ENCODE measurements at places on chromosomes 4 and X.

- DNase-seq: peak; percentile 17
Observed at GRCh38 chr4:12889054-12889453, 595.1 kb downstream of the RAB28 start.

- no peak for DNase-seq
Observed at GRCh38 chr4:121785479-121785878, 15.6 kb upstream of the EXOSC9 start.

GRCh38 chrX:15356444-15356843, 21.1 kb upstream of the PIGA start:
- DNase-seq: no peak

DNA sequence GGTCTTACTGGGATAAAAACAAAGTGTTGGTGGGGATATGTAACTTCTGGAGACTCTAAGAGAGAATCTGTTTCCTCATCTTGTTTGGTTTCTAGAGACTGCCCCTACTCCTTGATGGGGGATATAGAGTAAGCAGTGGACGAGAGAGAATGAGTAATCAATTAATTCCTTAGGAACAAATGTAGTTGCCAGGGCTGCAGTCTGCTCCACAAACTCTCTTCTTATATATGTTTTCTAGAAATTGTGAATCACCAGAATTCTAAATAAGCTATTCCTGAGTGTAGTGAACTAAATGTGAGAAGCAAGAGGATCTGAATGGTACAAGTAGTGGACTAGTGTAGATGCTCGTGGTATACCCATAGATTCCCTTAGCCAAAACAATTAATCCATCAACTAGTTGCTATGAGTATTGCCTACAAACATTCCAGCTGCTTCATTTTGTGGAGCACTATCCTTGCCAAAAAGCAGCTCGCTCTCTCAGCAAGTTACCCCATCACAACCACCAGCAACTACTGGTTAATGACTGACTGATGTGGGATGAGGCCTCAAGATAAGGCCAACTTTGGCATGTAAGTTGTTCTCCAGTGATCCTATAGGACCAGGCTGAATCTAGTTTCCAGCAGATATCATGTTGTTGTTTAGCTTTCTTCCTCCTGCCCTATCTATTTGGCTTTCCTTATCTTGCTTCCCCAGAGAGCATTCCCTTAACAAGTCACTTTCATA, 273.0 kb downstream of the SLC7A11 start:
- DNase-seq: no peak

GRCh38 chr4:137471461-137471860, 60.8 kb downstream of the PCDH18 start:
- no peak for DNase-seq

GRCh38 chr4:48483777-48484493, 792 bp downstream of the SLC10A4 start:
- DNase-seq: no peak

- no peak for DNase-seq
Observed at GRCh38 chrX:45622538-45622937, 421.9 kb upstream of the DIPK2B start.

- peak; percentile 83 for DNase-seq
Observed at GRCh38 chrX:107678957-107679740, 50.8 kb downstream of the PRPS1 start.

DNA sequence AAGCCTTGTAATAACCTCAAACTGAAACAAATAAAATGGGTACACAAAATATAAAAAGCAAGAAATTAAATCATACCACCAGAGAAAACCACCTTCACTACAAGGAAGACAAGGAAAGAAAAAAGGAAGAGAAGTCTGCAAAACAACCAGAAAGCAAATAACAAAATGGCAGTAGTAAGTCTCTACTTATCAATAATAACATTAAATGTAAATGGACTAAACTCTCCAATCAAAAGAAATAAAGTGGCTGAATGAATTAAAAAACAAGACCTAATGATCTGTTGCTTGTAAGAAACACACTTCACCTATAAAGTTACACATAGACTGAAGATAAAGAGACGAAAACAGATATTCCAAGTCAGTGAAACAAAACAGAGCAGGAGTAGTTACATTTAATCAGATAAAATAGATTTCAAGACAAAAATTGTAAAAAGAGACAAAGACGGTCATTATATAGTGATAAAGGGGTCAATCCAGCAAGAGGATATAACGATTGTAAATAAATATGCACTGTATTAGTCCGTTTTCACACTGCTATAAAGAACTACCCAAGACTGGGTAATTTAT, 144.1 kb downstream of the MAB21L2 start:
- no peak for DNase-seq

DNA sequence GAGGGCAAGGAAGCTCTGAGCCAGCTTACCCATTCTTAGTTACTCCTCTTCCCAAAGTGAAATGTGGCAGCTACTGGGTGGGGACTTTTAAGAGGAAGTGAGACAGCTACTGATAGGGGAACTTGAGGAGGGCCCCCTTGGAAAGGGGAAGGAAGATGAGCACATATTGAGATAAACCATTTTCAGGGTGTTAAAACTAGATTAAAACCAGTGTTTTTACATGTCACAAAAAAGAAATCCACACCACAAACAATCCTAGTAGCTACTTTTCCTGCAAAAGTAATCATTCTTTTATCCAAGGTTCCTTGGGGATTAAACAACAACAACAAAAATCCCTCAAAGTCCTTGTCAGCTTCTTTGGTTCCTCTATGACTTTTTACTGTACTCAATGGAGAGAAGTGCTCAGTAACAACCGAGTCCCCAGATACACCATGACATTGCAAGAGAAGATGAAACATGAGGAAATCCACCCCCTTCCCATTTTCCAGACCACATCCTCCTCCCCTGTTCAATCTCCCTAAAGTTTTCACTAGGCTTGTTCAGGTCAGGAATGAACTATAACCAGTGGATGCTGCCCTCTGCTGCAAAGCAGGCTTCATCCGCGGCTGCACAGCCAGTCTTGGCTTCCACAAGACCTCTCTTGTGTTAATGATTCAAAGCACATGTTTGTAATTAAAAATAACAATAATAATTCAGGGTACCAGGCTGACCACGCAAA, 113.5 kb upstream of the TMEM164 start:
- no peak for DNase-seq

DNA sequence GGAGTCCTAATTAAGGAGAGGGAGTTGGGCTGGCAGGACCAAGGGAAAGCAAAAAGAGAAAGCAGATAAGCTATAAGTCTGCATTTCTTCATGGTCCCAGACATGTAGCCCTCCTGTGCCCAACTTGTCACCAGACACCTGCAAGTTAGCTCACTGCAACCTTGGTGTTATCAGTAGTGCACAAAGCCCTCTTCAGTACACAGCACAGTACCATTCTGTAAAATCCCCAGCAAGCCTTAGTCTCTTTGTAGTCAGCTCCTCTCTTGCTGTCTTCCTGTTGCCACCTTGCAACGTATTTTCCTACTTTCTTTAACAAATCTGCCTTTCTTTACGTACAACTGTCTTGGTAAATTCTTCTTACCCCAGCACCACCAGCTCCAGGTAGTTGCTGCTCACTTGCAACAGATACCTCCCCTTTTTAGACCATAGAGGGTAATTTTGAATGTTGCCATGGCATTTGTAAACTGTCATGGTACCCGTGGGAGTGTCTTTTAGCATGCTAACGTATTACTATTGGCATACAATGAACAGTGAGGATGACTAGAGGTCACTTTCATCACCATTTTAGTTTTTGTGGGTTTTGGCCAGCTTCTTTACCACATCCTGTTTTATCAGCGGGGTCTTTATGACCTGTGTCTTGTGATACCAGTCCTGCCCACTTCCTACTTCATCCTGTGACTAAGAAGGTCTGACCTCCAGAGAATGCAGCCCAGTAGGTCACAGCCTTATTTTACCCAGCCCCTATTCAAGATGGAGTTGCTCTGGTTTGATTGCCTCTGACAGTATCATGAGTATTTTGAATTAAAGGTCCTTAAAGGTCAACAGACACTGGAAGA, 28.3 kb upstream of the AP1S2 start:
- no peak for DNase-seq

DNA sequence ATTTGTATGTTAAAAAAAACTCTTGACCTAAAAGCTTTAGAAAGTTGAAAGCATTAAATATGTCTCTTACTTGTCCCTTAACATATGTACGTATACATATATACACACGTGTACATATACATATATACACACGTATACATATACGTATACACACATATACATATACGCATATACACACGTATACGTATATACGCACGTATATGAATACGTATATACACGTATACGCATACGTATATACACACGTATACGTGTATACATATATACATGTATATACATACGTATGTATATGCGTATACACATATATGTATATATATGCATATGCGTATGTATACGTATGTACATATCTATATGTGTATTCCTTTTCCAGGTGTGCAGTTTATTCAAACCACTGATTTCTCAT, 3.8 kb downstream of the KDM6A start:
- no peak for DNase-seq

DNA sequence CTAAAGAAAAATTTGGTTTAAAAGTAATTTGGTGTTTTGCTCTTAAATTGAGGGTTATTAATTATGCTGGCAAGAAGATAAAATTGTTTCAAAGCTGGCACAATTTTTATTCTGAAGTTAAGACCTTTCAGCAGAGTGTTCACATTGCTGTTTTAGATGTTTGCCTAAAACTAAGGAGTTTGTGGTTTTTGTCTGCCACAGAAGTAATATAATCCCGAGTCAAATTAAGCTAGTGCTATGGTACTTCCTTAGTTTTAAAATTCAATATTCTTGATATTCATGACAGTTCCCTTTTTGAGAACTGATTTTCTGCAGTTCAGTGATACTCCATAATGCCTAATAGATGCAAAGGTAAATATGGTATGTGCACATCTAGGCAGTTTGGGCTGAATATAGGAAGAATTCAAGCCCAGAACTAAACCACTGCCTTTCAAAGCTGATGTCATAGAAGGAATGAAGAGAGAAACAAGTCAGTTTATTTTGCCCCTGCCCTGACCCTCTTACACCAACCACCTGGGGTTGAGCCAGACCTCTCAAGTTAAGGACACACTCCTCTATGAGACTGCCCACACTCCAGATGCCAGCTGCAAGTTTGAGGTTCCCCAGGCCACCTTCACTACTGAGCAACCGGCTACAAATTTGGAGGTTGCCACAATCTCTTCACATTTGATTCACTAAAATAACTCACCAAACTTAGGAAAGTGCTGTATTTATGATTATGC, 32.1 kb upstream of the VEGFC start:
- no peak for DNase-seq

GRCh38 chr4:154642373-154643009, 30.0 kb upstream of the FGG start:
- DNase-seq: no peak

- no peak for DNase-seq
Observed at GRCh38 chr4:159500861-159501260, 398.0 kb downstream of the RAPGEF2 start.

DNA sequence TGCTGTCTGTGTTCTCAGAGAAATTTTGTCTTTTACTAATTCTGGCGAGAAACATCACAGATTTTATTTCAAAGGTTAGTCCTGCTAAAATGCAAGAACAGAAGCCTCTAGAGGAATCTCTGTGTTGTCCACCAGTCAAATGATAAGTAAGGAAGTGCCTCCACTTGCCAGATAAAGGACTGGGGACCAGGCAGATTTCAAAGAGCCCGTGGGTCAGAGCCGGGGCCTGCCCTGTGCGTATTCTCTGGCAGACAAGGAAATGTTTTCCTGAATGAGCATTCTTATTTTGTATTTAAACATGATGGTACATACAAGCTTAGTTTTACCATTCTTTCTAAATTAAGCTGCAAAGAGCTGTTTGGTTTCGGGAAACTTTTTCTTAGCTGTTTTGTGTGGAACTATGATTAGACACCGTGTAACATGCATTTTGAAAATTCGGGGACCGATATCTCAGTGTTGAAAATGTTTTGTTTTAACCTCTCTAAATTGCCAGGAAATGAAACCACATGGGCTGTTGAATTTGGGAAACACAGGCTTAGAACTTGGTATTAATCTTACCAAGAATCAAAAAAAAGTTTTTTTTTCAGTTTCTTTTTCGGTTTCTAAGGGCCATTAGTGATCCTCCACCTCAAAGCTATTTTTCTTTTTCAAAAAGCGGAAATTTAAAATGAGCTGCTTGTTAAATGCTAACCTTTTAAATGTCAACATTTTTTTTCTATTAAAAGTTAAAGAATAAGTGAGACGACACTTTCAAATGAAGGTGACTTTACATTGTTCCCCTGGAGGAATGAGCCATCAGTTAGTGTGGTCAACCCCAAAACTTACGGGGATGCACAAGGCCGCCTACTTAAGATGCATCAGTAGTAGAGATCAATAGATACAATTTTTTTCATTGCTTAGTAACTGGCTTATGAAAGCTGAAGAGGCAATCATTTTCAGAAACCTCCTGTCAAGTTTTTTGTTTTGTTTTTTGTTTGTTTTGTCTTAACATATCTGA, 89.6 kb upstream of the MTM1 start:
- no peak for DNase-seq

- no peak for DNase-seq
Observed at GRCh38 chr4:87014284-87014782, 79.5 kb downstream of the AFF1 start.

DNA sequence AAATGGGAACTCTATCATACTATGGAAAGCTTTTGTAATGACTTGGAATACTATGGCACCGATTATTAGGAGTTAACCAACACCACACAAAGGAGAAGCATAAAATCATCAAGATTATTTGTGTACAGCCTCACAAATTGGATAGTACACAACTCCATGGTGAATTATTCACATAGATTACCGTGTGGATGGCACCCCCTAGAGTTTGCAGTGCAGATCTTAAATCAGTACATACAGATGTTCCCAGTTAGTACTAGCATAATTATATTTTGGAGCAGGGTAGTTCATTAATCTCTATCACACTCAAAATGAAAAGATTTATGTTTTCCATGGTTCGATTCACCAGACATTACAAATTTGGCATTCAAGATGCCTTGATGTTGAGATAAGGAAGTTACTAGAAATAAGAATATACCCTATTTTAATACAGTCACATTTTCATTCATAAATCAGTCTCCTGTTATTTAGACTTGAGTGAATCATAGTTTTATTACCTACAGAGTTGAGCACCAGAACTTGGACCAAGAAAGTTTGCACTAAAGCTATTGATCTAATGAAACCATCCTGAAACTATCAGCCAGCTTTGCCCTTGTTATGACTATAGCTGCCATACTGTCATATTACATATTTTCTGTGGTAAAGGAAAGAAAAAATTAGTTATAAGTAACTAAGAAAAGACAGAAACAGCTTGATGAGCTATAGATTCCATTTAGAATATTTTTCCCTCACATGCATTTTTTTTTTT, 531.8 kb downstream of the GLUD2 start:
- no peak for DNase-seq

DNA sequence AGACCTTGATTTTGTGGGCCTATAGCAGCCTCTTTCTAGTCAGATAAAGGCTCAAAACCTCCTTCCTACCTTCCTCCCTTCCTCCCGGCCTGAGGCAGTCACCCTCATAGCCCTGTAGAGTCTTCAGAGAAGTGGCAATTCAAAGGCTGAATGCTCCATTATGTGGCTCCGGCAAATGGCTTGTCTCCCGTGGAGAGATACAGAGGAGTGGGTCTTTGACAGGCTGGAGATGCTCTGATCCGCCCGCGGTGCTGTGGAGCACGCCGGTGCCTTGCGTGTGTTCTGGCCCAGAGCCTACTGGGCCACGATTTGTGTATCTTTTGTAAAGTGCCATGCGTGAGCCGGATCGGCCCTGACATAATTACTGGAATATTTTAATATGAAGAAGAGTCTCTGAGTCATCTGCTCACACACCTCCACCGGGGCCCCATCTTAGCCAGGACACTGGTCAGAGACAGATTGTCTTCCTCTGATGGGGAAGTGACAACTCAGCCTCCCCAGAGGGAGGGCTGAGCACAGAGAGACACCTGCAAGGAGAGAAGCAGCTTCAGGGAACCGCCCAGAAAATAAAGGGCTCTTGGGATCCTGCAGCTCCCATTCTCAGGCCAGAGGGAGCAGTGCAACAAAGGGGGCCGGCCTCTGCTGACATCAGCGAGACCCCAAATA, 88.7 kb downstream of the DCTD start:
- DNase-seq: no peak

Measured in left ventricle myocardium inferior (tissue), 1 donor.